H9 (cell line): ENCODE measurements at places on chromosomes 16 and 17.

GRCh38 chr17:30299000-30299399 lies 7.3 kb upstream of the BLMH start:
- DNase-seq, result no peak

DNA sequence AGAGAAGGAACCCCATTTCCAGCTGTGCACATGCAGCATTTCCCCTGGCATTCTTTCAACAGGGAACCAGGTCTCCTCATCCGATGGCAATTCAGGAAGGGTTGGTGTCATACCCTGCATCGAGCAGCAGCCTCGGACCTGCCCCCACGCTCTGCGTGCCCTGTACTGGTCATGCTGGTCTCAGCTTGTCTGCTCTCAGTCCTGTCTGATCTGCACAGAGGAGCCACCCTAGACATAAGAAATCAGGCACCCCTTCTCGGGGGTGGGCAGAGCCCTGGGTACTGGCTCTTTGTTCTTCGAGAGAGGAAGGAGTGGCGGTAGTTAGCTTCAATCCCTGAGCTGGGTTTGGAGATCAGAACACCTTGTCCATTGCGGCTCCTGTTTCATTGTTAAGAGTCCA lies 162.0 kb upstream of the RPH3AL start:
- no peak for DNase-seq

GRCh38 chr16:66523861-66524354 lies 26.0 kb downstream of the TK2 start:
- no peak for DNase-seq

- no peak for DNase-seq
Observed at GRCh38 chr17:45046537-45047125, 4.8 kb downstream of the DCAKD start.

DNA sequence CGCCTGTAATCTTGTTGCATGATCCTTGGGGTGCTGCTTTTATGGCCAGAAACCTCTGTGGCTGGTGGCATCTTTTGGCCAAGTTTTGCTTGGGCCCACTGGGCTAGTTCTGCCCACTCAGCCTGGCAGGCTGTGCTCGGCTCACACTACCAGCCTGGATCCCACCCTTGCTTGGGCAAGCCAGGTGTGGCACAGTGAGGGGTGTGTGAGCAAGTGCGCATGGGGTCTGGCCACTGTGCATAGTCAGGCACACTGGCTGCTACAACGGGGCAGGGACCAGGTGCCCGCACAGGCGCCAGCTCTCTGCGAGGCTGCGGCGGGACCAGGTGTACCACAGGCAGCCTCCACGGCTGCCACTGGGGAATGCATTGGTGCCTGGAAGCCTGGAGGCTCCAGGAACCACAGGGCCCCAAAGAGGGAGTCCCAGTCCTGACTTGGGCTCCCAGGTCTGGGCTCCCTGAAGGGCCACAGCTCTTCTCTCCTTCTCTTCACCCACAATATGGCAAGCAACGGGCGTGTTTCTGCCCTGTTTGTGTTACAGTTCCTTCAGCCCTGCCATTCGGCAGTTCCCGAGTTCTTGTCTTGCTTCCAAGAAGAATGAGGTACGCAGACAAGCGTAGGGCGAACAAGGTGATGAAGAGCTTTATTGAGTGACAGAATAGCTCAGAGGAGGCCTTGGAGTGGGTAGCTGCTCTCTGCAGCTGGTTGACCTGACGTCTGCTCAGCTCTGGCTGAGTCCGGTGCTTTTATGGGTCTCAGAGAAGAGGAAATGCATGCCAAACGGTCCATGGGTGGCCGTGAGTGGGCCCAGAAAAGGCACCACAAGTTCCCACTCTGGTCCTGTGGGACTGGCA lies 26.7 kb upstream of the PRM1 start:
- no peak for DNase-seq

- DNase-seq, result no peak
Observed at GRCh38 chr17:75228847-75229246, 23.4 kb downstream of the NUP85 start.

- DNase-seq, result no peak
Observed at GRCh38 chr17:27797390-27798091, 2.8 kb downstream of the NOS2 start.

GRCh38 chr16:12354296-12354833 lies 377.8 kb downstream of the SNX29 start:
- no peak for DNase-seq

GRCh38 chr16:24302636-24303035 lies 46.5 kb downstream of the CACNG3 start:
- DNase-seq, result no peak

DNA sequence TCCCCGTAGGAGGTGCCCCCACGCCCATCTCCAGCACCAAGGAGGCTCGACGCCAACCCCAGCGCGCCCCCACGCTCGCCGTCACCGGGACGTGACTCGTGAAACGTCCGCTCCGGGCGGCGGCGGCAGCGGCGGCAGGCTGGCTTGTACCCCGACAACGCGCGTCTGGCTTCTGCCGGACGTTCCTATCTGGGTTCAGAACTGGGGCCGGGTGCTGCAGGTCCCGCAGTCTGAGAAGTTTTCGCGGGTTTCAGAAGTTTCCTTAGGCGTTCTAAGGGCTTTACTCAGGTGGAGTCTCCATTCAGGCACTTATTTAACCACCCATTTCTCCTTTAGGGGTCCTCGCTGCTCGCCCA lies 672 bp upstream of the ALKBH5 start:
- no peak for DNase-seq

DNA sequence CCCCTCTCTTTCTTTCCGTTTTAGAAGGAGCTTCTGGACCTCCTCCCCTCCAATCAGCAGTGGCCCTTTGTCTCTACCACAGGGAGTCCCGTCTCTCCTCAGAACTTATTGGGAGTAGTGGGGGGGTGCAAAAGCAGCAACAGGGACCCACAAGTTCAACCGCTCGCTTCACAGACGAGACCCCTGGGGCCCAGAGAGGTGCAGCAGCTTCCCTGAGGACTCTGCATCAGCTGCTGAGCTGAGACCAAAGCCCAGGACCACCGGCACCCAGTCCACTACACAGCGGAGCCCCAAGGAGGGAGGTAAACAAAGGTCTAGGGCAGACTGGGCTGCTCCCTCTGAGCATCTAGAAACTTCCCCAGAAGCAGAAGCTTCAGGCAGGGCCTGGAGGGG lies 123.9 kb downstream of the SDK2 start:
- DNase-seq, result no peak

DNA sequence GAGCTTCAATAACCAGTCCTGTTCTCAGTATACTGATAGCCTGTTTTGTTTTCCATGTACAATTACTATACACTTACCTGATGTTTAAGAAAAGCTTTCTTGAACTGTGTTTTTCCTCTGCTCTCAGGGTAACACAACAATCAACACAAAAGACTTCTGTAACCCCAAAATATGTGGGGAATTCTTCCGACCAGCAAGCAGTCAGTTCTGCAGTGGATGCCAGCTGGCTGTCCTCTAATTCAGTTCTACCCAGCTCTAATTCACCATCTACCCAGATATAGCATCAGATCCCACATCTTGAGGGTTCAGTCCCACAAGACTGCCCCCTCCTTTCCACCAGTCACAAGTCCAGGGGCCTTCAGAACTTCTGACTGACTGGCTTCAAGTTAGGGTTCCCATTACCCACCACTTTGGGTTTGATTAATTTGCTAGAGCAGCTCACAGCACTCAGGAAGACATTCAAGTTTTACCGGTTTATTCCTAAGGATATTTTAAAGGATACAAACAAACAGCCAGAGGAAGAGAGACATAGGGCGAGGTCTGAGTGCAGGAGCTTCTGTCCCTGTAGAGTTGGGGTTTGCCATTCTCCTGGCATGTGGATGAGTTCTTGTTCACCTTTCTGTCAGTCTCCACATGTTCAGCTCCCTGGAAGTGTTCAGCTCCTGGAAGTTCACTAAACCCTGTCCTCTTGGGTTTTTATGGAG lies 178.2 kb downstream of the CHD9 start:
- no peak for DNase-seq

DNA sequence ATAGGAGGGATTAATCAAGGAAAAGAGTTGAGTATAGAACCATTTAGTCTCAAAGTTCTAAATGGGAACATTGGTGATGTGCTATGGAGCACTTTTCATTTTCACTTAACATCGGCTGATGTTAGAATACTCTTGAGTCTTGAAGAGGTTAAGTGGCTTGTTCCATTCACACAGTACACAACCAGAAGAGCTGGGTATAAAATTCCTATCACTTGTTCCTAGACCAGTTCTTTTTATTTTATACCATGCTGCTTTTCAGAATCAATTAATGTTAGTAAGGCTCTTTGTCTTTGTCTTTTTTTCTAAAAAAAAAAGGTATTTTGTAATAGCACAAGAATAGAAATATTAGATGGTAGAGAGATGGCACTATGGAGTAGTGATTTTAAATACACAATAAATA lies 1.7 kb upstream of the KRTAP1-1 start:
- no peak for DNase-seq

DNA sequence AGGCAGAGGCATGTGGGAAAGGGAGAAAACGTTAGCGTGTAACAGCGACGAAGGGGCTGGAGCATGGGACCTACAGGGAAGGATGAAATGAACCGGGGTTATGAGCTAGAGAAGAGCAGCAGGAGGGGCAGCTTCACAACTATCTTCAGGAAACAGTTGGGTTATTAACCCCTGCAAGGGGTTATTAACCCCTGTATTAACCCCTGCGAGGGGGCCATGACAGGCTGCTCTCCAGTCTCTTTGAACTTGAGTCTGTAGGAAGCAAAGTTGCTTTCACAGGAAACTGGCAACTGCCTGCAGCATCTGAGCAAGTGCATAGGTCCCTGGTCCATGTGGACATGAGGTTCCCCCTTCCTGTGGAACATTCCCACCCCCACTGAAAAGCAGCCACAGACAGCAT lies 119.2 kb upstream of the CRHR1 start:
- no peak for DNase-seq

- no peak for DNase-seq
Observed at GRCh38 chr16:27408012-27408601, 6.1 kb downstream of the IL21R start.

DNA sequence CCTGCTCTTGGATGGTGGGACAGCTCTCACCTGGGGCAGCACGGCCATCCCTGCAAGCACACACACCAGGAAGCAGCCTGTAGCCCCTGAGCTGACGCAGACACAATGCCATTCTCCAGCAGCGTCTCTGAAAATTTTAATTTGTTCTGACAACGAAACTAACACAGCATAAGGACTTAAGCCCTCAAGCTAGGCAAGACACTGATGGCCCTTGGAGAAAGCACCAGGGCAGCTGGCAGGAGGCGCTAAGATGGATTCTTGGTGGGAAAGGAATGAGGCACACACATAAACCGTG lies 2.7 kb upstream of the LIMD2 start:
- DNase-seq, result no peak

- DNase-seq, result no peak
Observed at GRCh38 chr17:56608944-56609343, 15.4 kb downstream of the NOG start.

DNA sequence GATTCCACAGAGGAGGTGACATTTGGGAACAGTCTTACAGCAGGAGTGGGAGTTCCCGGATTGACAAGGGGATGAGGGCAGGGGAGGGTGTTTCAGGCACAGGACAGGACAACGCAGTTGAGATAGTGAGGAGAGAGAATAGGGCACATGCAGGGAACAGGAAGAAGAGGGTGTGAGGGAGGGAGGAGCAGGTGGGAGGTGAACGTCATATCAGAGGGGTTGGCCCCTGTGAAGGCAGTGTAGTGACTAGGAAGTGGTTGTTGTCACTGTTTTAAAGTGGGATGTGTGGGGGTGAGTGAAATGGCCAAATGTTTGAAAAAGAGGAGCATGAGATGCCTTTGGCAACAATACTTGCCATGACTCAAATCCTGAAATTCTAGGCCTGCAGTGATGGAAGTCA lies 12.2 kb downstream of the PRKCB start:
- DNase-seq, result no peak

GRCh38 chr17:17957584-17957916 lies 14.7 kb downstream of the TOM1L2 start:
- DNase-seq, result no peak

GRCh38 chr17:82171750-82172375 lies 40.8 kb downstream of the CCDC57 start:
- DNase-seq, result no peak

DNA sequence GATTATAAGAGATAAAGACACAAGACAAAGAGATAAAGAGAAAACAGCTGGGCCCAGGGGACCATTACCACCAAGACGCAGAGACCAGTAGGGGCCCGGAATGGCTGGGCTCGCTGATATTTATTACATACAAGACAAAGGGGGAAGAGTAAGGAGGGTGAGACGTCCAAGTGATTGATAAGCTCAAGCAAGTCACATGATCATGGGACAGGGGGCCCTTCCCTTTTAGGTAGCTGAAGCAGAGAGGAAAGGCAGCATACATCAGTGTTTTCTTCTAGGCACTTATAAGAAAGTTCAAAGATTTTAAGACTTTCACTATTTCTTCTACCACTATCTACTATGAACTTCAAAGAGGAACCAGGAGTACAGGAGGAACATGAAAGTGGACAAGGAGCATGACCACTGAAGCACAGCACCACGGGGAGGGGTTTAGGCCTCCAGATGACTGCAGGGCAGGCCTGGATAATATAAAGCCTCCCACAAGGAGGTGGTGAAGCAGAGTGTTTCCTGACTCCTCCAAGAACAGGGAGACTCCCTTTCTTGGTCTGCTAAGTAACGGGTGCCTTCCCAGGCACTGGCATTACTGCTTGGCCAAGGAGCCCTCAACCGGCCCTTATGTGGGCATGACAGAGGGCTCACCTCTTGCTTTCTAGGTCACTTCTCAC lies 63.9 kb upstream of the ARL4D start:
- DNase-seq, result no peak

DNA sequence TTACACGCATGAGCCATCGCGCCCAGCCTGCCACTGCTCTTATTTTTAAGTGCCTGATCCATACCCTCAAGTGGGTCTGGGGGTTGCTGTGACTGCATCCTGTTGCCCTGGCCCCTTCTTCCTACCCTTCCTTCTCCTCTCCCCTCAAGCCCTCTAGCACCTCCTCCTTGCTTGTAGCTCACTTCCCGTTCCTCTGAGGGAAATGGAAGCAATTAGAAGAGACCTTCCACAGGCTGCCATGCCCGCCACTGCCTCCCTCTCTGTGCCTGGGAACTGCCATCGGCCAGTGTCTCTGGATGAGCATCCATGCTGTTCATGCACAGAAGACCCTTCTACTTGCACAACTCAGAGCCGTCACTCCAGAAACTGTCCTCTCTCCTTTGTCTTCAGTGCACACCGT lies 10.6 kb upstream of the TFAP4 start:
- no peak for DNase-seq

DNA sequence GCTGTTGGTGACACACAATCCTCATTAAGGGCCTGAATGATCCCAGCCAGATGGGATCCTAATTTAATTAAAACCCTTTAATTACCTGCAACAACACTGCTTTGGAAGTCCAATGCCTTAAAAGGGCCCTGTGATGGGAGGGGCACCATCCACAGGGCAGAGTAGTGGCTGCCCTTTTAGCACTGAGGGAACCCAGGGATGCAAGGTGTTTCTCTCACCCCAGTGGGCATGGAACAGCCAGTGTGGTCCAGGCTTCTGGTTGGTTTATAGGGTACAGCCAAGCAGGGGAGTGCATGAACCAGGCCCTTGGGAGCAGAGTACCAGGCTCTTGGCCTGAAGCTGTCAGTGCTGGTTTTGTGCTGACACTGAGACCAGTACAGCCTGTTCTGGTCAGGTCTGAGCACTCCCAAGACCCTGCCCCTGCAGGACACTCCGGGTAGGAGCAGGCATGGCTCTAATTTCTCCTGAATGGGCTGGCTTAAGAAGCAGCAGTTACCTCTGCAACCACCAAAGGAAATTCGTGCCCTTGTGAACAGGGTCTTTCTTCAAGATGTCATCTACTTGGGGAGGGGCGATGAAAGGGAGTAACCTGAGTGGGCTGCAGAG lies 9.9 kb downstream of the NXPH3 start:
- peak; percentile 88 for DNase-seq
